ENCODE measurements at places on chromosomes 2 and 18.

GRCh38 chr2:2698182-2699120, 367.4 kb upstream of the MYT1L start:
- DNase-seq, result peak; percentile 7

GRCh38 chr18:55233857-55234256, 274.6 kb upstream of the CCDC68 start:
- DNase-seq, result no peak

GRCh38 chr2:241868661-241869081, 858 bp upstream of the RTP5 start:
- no peak for DNase-seq

GRCh38 chr2:101859604-101860003, 132.2 kb upstream of the IL1R2 start:
- no peak for DNase-seq

DNA sequence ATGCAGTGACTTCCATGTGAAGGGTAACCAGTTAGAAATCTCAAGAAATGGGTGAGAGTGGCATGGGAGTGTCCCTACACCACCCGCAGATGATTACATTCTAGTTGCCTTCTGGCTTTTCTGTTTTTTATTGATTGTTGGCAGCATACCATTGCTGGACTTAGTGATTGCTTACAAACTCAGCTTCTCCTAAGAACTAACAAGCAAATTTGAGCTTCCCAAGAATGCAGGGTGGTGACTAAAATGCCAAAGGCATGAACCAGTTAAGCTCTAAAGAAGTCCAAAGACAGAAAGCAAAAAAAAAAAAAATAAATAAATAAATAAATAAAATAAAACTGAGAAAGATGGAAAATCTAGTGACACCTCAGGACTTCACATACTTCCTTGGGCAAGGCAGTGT, 245.5 kb upstream of the PARD3B start:
- DNase-seq, result no peak

GRCh38 chr2:238954841-238955591, 107.1 kb downstream of the TWIST2 start:
- no peak for DNase-seq

DNA sequence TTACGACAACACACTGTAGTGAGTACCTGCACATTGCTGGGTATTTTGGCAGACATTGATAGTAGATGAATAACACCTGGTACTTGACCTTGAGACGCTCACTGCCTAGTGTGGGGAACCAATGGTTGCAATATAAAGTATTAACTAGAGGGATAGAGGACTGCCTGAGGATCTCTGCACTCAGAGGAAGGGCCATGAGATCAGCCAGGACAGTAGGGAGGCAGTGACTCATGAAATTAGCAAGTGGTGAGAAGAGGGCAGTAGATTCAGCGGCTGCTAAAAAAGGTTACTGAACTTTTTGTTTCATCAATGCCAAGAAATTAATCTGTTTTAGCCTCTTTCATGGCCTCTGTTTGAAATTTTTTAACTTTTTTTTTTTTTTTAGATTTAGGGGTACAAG, 250.8 kb upstream of the TCF4 start:
- no peak for DNase-seq

- no peak for DNase-seq
These were observed 214.4 kb downstream of the GLI2 start for GRCh38 chr2:120949957-120950590.

GRCh38 chr2:172283476-172283875, 143.9 kb upstream of the ITGA6 start:
- DNase-seq, result no peak

- DNase-seq, result no peak
These were observed 118.8 kb upstream of the PIEZO2 start for GRCh38 chr18:11268153-11268552.

DNA sequence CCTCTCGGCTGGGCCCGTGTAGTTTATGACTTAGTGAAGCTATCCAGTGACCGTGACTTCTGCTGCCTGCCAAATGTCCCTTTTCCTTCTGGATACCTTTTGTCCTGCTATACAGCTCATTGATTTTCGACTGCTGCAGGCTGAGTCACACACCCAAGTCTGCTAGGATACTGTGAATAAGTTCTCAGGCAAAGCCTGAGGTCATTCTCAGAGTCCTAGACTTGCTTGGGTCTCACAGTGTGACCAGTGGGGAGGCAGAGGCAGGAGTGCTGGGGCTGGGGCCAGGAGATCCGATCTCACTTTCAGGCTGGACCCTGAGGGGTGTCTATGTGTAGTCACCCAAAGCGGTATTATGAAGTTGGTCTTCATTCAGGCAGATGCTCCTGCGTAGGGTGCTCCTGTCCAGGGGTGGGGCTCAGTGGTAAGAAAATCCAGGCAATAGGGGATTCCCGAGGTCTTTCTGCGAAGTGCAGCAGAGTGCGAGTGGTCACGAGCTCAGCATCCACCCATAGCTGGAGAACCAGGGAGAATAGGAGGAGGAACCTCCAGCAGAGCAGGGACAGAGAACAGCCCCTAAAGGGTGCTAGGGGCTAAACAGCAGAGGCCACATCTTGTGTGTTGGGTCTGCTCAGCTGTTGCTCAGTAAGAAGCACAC, 268.6 kb upstream of the NCKAP5 start:
- DNase-seq, result no peak

DNA sequence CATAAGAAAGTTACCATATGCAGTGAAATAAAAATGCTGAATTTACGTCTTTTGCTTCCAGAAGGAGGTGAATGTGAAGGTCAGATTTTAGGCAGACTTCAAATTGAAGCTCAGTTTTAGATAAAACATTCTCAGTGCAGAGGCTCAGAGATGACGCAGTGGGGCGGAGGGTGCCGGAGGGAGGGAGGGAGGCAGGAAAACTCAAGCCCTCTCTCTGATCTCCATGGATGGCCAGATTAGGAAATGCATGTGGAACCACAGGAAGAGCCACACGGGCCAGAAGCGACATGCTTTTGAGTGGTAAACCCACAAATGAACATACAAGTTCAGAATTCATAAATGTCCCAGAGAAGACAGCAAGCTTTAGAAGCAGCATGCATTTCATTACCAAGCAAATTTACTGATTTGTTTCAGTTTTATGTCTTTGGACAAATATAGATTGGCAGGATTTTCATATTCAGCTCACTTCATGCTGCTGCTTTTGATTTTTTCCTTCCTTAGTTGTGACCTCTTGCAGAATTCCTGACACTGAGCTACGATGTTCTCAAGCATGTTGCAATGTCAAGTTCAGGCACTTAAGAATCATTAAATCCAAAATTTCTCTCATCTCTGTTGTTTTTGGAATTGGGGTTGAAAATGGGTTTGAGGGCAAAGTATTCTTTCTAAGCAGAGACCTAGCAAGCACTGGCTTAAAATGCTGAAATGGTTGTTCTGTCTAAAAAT, 29.7 kb upstream of the APCDD1 start:
- DNase-seq, result no peak

DNA sequence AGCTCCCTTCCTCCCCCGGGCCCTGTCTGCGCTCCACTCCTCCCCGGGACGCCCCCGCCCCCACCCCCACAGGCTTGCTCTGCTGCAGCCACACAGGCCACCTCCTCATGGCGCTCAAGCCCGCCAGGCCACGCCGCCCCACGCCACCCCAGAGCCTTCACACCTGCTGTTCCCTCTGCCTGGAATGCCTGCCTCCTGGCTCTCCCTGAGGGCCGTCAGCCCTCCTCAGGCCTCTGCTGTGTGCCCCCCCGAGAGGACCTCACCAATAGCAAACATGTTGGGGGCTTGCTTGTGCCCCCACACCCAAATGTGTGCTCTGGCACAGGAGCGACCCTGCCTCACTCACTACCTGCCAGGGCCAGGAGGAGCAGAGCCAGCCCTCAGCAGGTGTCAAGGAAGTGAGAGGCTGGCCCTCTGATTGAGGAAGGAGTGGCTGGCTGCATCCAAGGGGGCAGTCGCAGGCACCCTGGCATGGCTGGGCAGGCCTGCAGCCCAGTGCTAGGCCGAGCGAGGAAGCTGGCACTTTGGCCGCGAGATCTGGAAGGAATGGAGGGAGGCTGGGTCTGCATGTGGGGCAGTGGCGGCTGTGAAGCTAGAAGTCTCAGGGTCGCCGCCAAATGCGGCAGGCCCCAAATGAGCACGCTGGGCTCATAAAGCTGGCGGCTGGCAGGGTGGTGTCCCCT, 86.5 kb downstream of the INHBB start:
- DNase-seq, result no peak

- no peak for DNase-seq
These were observed 340.4 kb downstream of the NRXN1 start for GRCh38 chr2:50691513-50691912.

DNA sequence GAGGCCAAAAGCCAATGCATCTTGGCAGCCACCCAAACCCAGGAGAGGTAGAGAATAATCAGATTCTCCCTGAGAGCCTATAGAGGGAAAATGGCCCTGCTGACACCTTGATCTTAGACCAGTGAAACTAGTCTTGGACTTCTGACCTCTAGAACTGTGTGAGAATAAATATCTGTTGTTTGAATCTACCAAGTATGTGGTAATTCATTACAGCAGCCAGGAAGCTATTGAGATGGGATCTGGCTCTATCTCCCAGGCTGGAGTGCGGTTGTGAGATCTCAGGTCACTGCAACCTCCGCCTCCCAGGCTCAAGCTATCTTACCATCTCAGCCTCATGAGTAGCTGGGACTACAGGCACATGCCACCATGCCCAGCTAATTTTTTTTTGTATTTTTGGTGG, 567.2 kb downstream of the MBD2 start:
- no peak for DNase-seq

DNA sequence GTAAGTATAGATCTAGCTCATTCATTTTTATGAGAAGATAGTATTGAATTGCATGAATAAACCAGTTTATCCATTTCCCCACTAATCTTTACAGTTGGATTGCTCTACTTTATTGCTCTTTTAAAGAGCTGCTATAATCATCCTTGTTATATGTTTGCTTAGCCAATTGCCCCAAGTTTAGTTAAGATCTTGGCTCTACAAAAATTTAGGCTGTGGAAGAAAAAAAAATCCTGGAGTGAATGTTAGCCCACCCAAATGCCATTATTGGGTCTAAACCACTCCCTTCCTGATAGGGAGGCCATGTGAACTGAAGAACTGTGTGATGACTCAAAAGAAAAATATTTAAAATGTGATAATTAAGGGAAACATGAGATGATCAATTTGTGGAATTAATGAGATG, 2.9 kb downstream of the ALS2 start:
- DNase-seq, result no peak

- DNase-seq, result no peak
These were observed 266.7 kb upstream of the MGAT5 start for GRCh38 chr2:133986881-133987795.

- DNase-seq, result no peak
These were observed 136.5 kb upstream of the STK17B start for GRCh38 chr2:196307775-196308305.

- no peak for DNase-seq
These were observed 94.1 kb upstream of the ACAA2 start for GRCh38 chr18:49907346-49907929.

DNA sequence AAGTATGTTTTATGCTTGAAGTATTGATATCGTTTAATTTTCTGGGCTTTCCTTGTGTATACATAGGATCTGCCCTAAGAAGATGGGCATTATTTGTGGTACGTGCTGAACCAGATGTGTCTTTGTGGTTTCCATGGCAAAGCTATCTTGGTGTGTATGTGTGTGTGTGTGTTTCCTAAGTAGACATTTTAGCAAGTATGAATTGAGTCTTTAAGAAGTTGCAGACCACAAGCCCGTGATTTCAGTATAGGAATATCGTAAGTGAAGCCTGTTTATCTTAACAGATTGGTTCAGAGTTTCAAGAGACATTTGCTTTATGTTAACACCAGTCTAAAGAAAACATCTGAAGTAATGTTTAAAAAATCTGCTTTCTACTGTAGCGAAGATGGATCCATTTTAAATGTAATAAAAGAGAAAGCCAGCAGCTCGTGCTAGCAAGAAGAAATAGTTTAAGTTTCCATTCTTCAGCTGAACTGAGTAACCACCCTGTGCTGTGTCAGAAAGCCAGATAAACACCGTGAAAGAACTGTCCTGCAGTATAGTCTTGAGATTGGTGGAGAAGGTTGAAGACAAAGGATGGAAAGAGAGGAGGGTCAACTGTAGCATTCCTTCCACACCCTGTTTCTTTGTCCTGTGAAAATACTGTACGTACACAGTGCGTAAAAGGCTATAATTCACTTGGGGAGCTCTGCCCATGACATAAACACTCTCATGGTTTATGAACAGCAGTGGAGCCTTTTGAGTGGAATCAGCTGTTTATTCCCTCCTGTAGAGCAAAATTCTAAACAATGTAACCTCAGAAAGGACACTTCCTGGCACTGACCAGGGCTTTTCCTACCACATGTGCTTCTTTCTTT, 91.9 kb upstream of the FOSL2 start:
- DNase-seq, result no peak

DNA sequence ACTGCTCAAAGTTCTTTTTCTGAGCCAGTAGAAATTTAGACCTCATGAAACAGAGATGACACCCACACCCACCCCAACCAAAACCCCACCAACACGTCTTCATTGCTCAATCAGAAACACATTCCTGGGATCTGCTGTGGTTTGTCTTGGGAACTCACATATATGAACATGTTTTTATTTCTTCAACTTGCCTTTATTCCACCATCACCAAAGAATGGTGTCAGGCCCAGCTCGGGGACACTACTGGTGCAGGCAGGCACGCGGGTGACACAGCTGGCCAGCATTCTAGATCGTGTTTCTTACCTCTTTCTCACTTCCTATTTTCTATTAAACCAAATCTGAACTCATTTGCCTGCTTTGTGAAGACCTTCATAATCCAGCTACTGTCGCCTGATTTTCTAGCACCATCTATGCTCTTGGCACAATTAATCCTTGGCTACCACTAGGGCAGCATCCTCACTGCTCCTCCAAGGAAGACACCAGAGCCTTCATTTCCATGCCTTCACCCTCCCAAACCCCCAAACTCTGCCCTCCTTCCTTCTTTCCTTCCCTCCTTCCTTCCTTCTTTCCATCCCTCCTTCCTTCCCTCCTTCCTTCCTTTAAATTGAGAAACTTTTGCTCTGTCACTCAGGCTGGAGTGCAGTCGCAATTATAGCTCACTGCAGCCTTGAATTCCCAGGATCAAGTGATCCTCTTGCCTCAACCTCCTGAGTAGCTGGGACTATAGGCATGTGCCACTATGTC, 157.1 kb downstream of the BCL2 start:
- DNase-seq, result peak; percentile 47

DNA sequence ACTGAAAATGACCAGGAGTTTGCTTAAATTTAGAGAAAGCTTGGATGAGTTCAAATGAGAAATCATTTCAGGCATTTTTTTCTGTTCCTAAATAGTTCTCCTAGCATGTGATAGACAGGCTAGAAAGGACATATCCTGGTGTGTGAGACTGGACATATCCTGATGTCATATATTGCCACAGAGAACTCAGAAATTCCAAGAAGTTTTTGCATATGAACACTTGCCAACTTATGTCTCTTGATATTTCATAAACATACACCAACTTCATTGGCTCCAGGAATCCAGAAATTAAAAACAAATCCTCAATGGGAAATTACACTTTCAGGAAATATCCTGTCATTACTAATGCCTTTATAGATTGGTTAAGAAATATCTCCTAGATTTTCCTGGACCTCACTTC, 2.9 kb upstream of the SERPINB4 start:
- DNase-seq, result no peak

GRCh38 chr2:213119061-213119809, 32.2 kb downstream of the IKZF2 start:
- DNase-seq, result peak; percentile 15

- no peak for DNase-seq
These were observed 47.3 kb upstream of the B3GNT7 start for GRCh38 chr2:231348173-231348572.

Measured in activated naive CD8-positive, alpha-beta T cell treated with anti-CD3 and anti-CD28 coated beads, Interleukin-2, amount 50 U/mL, for 24 hours (primary cell).